ENCODE measurements at places on chromosomes 3 and 15.

- no peak for DNase-seq
These were observed 20.1 kb upstream of the BCL6 start for GRCh38 chr3:187765342-187765741.

GRCh38 chr15:50358845-50359244 lies 3.8 kb upstream of the GABPB1 start:
- DNase-seq, result no peak

DNA sequence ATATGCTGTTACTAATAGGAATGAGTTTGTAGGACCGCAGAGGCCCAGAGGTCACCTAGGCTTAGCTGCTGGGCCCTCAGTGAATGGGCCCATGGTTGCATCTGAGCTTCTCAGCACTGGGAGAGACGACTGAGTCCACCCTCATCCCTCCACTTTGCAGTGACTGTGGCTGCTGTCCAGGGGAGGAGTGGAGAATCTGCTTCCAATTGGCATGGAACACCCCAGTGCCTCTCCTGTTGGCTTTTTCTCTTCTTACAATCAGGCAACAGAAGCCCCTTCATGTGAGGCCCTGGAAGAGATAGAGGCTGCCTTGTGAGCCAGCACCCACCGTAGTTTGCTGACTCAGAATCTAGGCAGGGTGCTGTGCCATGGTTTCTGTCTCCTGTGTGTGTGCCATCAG lies 55.6 kb downstream of the ARNT2 start:
- DNase-seq, result no peak

DNA sequence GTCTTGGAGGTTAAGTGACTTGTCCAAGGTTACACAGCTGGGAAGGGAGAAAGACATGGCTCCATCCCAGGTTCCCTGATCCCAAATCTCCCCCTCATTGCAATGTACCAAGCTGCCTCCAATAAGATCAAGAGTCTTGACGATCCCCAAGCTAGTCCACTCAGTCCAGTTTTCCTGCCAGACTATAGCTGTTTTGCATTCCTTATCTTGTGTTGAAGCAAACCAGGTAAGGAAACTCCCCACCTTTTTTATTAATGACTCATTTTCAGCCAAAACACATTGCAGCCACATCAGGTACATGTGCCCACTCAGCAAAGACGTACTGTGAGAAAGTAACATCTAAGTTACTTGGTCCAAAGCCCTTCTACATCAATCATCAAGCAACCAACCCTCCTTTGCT lies 41.9 kb downstream of the LIPC start:
- DNase-seq, result no peak

DNA sequence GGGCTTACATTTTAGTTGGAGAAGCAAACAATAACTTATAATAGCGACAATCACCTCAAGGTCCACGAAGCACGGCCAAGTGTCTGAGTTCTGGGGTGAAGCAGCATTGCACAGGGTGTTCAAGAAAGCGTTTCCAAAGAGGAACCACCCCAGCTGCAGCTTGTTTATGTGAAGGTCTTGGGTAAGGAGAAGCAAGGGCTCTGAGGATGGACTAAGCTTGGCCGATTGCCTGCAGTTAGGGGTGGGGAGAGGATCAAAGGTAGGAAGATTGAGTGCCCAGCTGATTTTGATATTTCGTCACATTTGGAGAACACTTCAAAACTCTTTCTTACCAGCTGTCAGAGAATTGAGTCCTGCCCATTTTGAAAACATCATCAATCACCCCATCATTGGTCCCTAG lies 321.6 kb upstream of the DNAJC19 start:
- DNase-seq, result no peak

Data from CD4-positive, alpha-beta memory T cell (primary cell).